CD14-positive monocyte (primary cell): ENCODE measurements at places on chromosomes 4 and X.

DNA sequence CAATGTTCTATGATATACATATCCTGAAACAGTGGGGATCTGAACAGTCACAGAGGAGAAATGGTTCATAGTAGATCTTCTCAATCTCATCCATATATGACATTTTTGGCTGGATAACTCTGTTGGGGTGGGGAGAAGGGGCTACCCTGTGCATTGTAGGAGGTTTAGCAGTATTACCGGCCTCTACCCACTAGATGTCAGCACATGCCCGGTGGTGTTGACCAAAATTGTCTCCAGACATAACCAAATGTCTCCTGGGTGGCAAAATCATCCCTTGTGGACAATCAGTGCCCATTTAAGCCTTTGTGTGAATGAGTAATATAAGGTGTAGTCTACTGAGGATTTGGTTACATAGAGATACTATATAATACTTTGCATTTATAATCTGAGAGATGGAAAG is 89.9 kb downstream of the PLS3 start:
- DNase-seq = no peak

DNA sequence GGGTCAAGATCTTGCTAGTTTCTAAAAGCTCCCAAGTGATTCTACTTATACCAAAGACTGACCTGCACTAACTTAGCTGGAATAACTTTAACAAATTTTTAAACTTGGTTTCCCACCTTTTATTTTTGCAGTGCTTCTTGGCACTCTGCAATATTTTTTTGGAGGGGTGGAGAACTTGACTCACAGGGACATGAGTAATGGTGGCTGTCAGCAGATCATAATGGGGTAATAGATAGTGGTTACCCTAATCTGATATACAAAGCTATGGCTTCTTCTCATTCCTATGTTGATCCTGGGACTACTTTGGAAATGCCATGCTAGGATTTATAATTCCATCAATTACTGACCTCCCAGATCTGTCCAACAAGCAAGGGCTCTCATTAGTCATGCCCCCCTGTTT is 295.7 kb downstream of the GPAT3 start:
- DNase-seq = no peak

DNA sequence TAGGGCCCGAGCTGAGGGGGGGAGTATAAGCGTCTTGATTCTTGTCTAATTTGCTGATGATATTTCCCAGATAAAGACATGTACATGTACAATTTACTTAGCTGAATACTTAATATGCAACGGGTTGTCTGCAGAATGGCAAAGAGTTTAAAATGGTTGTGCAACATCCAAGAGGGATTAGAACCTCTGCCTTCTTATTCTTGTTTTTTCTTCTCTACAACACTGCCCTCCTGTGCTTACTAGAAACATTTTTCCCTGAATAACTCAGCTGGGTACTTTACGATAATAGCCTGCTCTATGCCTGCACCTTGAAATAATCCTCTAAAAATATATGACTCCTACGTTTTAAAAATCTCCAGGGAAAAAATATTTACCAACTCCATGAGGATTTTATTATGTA is 41.8 kb downstream of the INTS12 start:
- no peak for DNase-seq

DNA sequence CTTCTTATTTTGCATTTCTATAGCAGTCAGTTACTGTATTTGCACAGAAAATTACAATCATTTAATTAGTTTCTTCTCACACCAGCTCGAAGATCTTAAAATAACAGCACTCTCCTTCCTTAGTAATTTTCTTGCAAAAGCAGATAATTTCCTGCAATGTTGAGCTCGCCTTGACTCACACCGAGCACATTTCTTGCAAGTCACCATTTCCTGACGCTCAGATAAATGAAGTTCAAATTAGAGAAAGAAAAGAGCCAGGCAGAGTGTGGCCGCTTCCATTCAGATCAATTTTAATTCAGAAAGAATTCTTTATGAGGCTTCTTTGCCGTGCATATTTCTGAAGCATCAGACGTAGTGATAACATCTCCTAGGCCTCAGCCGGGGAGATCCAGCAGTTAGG is 10.1 kb downstream of the SORCS2 start:
- no peak for DNase-seq

GRCh38 chr4:15963001-15963451 is at the start of gene FGFBP2:
TSS of gene FGFBP2 (minus strand) at chr4:15963175. CDS start at chr4:15963129, 46 bp downstream.
- peak; percentile 21 for DNase-seq

GRCh38 chrX:154605566-154605965 is 13.5 kb downstream of the CTAG1B start:
- DNase-seq = no peak

GRCh38 chr4:150039274-150040127 is 38.7 kb upstream of the DCLK2 start:
- peak; percentile 5 for DNase-seq

GRCh38 chrX:135330706-135331105 is 21.4 kb downstream of the ETDC start:
- no peak for DNase-seq

DNA sequence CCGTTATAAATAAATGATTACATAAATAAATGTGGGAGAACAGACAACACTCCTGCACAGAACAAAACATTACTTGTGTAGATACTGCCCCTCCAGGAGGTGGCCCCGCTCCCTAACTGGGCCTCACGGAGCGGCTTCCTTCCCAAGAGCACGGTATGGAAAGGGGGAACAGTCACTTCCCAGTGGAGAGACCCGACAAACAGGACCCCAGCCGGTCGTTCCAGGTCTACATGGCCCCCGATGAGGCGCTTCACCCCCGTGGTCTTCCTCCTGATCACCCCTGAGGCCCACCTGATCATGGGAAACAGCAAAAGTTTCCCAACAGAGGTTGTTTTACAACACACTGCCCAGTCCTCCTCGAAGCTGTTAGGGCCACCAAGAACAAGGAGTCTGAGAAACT is 6.6 kb upstream of the SLC6A8 start:
- DNase-seq = no peak

- DNase-seq = no peak
Measured at GRCh38 chr4:14615671-14616070, 386.6 kb upstream of the CPEB2 start.

DNA sequence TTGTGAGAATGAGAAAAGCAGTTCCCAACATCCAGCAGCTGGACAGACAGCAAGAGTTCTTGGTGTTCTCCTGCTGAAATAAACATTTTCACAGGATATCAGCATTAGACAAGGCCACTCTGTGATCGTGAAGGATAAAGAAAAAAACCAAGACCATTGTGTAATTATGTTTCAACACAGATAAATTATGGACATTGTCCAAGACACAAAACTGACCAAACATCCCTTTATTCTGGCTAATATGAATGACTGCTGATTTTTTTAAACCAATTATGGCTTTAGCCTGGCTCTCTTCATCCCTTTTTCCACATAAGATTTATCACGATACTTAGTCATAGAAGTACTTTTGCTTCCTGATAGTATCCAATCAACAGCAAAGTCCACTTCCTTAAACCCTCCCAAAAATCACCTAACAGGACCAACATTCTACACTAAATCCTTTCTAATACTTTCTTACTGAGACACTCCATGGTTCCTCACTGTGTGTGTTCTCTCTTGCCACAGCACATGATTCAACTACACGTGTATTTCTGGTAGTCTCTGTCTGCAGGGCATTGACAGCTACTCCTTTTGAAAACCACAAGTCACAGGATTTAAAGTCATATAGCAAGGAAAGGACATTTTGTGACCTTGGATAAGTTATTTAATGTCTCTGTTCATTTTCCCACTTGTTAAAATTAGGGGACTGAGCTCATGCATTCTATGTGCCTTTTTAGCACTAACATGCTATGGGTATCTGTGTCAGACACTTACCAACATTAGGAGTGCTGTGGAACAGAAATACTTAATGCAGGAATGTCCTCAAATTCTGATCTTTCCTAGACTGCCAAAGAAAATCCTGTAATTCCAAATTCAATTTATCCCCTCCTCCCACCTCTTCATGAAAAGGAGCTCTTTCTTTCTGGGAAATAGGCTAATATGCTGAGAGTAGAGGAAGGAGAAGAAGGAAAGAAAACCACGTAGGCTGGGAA is 137.2 kb upstream of the PGRMC2 start:
- DNase-seq = no peak

DNA sequence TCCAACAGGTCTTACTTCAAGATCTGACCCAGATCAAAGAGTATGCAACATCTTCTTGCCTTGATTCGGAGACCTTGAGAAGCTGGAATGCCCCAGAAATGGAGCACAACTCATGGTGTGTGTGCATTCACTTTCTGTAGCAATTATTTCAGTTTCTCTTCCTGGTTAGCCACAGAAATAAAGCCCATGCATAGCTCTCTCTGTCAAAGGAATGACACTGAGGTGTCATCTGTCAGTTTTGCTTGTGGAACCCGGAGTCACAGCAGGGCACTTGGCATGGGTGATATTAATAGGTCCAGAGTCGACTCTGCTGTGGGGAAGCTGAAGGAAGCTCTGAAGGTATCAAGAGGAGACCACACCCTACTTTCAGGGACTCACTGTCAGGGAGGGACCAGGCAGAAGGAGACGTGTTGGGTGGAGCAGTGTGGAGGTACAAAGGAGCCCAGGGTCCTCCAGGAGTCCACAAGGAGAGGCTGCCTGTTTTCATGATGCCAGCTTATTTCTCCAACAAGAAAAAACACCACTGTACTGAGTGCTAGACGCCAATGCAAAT is 10.7 kb downstream of the CLNK start:
- no peak for DNase-seq

DNA sequence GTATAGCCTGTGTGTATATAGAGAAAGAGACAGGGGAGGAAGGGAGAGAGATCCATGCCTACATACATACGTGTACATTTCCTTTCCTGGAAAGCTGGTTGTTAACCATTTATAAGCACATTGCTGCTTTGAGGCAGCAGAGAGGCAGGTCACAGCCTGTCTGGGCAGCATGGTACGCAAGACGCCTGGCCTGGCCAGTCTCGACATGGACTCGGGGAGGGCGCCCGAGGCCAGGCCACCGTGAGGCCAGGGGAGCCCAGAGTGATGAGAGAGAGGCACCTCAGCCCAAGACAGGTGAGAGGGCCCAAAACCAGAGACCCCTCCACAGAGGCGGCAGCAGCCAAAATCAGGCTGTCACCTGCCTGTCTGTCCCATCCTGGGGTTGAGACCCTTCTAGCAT is 3.9 kb downstream of the TREX2 start:
- no peak for DNase-seq

GRCh38 chr4:19417256-19417655 is 834.4 kb upstream of the SLIT2 start:
- DNase-seq = no peak

GRCh38 chrX:69196666-69197065 is 31.4 kb upstream of the PJA1 start:
- no peak for DNase-seq

DNA sequence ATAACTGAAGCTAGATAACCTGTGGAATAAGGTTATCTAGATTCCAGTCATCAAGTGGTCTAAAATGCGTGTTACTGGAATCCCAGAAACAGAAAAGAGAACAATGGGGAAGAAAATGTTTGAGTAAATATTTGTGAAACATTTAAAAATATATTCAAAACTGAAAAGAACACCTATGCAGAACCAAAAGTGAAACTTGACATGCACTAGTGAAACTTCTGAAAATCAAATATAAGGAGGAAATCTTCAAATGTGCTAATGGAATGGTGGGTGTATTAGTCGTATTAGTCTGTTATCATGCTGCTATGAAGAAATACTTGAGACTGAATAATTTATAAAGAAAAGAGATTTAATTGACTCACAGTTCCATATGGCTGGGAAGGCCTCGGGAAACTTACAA is 512.4 kb upstream of the KLHL4 start:
- no peak for DNase-seq
